ENCODE measurements at places on chromosomes 6 and 20.

DNA sequence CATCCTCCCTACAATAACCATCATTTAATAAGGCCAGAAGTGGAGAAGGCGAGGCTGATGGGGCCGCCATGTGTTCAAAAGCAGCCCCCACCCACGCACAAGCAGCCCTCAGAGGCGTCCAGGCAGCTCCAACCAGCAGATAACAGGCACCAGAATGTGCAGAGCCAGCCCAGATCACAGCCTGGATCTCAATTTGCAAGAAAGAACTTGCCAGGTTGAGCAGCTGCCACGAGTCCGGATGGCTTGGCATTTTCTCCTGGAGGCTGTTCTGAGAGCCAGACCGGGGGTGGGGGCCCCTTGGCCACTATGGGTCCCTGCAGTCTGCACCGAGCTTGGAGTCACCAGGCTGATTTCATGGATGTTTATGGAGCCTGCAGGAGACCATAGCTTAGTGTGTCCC lies 338.1 kb downstream of the PREX1 start:
- DNase-seq: no peak

GRCh38 chr6:121932076-121932991 lies 467.1 kb upstream of the HSF2 start:
- DNase-seq: no peak

GRCh38 chr6:107780226-107780625 lies 43.9 kb downstream of the SCML4 start:
- no peak for DNase-seq

- no peak for DNase-seq
These were observed 39.6 kb upstream of the NELFCD start for GRCh38 chr20:58941471-58941870.

GRCh38 chr20:43833511-43834395 lies 80.9 kb upstream of the TOX2 start:
- DNase-seq: no peak

GRCh38 chr20:58699623-58700107 lies 7.1 kb downstream of the NPEPL1 start:
- no peak for DNase-seq

- DNase-seq: no peak
These were observed at the start of gene ACSS2 for GRCh38 chr20:34876406-34877282. Gene ACSS2, plus strand, starts transcription at chr20:34876612. Its CDS starts 34 bp downstream, at chr20:34876646.

DNA sequence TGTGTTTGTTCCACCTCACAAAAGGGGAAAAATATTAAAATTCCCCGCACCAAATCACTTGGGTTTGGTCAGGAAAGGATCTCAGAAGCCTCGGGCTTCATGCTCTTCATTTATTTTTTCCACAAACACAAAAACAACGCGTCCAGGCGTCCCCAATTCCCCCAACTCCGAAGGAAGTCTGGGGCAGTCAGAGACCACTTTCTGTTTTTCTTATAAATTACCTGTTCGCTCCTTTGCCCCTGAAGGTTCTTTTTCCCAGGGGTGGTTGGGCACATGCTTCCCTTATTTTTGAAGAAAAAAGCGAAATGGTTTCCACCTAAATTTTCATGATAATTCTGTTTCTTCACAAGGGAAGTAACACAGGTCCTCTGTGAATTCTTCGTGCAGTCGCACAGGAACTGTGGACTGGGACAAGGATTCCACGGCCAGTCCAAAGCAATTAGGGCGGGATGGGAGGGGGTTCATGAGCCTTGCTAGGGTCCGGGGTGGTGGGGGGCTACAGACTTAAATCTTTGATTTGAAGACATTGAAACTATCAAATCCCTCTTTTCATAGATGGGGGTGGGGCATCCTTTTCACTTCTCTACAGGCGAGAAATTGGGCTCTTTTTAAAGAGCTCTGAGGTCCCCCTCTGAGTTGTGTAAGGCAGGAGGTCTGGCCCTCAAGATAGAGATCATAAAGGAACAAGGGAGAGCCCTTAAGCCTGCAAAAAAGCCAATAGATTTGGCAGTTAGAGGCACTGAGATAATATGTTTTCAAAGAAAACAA lies 30.5 kb upstream of the HFE start:
- no peak for DNase-seq

DNA sequence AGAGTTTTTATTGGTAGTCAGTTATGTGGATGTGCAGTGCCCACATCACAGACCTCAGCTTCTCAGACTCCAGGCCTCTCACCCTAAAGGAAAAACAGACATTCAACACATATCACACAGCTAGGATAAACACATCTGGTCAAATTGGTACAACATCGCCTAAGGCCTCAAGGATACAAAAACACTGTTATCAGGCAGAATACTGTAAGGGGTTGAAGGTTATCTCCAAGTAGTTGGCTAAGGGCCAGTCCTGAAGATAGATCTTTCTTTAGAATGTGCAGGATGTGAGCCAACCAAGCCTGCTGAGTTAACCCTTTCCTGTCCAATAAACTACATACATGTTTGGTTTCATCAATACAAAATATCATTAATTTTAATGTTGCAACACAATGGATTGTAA lies 308.4 kb upstream of the GJE1 start:
- no peak for DNase-seq

DNA sequence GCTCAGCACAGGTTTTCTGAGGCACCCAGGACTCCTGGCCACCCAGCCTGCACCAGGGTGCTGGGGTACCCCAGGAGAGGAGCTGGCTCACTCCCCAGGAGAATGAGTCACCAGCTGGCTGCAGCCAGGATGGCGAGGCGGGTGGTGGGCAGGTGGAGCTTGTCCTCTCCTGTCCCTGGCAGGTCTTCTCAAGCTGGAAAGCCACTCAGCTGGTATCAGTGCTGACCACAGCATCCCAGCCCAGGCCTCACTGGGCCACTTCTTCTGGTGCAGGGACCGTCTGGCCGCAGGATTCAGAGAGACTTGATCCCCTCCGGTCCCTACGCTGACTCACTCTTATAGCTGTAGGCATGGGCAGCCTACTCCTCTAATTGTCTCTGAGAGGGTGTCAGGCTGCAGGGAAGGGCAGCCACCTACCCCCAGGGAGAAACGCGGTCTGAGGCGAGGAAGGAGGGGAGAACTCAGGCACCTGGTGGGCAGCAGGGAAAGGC lies 22.2 kb downstream of the TFEB start:
- DNase-seq: no peak

GRCh38 chr20:45835825-45836224 lies 2.2 kb downstream of the SNX21 start:
- DNase-seq: no peak

DNA sequence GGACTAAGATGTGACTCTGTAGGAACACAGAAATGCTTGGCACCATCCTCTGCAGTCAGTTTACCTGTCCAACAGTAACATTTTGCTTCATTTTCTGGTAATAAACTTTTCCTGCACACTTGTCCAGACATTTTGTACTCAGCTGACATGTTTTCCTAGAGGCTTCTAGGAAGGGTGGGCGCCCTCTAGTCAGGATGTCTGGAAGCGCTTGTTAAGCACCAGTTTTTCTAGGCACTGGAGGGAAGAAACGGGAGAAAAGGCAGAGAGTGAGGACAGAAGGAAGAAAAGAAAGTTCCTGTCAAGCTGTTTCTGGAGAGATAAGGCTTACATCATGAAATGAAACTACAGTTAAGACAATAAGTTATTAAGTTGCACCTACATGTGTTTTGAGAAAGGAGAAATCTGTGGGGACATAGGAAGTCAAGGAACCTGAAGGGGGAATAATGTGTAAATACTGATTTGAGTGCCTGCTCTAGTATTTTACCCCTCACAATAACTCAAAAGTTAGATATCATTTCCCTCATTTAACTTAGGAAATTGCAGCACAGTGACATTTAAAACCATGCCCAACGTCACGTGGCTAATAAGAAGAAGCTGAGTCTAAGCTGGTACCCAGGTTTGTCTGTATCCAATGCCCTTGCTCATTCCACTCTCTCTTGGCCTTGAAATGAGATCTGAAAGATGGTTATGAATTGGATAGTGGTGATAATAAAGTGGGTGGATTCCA lies 42.7 kb upstream of the TNFRSF21 start:
- DNase-seq: no peak

DNA sequence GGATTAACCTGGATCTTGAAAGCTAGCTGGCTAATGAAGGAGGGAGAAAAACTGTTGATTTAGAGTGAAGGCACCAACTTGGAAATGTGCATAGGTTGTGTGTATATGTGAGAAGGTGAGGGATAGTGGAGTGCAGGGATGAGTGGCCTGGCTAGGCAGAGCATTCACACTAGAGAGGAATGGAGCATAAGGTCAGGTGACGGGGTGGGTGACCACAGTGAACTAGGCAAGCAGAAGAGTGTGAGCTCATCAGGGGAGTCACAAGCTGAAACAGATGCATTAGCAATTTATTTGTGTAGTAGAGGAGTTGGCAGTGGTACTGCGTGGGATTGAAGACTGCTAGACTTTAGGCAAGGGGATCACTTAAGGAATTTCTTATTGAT lies 10.5 kb downstream of the ANKRD66 start:
- no peak for DNase-seq

DNA sequence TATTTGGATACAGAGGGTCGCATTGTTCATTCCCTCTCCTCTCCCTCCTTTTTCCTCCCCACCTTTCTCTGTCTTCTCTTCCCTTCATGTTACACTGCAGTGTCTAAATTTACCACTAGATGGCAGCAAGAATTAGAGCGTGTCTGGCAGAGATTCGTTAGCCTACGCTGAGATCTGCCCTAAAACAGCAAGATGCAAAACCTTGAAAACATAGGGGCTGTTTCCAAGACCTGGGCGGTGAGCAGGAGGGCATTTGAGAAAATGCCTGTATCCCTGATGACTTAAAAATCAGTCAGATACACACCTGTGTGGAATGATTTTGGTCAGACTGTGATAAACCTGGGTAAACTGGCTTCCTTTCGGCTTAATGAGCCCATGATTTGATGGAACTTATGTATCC lies 101.5 kb upstream of the ISM1 start:
- no peak for DNase-seq

DNA sequence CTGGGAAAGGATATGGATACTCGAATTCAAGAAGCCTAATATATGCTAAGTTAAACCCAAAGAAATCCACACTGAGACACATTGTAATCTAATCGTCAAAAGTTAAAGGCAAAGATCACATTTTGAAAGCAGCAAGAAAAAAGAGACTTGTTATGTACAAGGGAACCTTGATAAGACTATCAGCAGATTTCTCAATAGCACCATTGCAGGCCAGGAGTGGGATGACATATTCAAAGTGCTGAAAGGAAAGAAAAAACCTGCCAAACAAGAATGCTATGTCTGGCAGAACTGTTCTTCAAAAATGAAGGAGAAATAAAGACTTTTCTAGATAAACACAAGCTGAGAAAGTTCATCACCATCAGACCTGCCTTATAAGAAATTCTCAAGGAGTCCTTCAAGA lies 75.2 kb downstream of the COL21A1 start:
- no peak for DNase-seq

DNA sequence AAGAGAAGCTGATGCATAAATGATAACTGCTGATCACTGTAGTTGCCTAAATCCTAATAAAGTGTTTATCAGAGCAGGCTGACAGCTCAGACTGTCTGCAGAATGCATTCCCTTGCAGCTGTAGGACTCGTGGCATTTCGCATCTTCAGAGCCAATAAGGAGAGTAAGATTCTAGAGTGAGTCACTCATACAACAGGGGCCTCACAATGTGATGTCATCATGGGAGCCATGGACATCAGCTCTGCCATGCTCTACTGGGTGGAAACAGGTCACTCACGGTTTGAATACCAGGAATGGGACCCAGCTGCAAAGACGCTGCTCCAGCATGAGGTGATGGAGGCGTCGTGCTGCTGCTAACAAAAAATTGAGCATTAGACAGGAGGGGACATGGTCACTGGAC lies 7.4 kb downstream of the FAM209B start:
- DNase-seq: no peak

DNA sequence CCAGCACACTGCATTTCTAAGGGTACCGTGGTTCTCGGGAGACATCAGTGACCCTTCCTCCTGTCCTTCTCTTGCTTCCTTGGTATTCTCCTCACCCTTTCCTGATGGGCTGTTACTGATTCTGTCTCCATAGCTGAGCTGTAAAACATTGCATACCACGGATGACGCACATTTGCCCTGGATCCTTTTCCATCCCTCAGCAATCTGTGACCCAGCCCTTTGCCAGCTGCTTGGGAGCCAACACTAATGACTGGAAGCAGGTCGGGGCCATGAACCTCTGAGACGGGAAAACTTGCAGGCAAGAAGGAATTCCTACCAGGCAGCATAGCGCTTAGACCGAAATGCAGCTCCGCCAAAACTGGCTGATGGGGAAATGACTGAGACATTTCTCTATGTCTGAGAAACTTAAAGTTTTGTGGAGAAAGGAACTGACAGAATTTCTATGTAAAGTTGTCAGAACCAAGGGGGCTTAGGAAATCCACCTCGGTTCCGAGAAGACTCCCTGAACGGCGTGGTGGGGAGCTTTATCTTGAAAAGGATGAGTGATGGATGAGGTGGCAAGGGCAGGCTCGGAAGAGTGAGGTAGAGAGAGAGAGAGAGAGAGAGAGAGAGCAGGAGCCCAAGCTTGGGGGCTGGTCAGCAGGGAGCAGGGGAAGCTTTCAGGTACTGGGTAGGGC lies 19.2 kb downstream of the TUBB2B start:
- DNase-seq: no peak

DNA sequence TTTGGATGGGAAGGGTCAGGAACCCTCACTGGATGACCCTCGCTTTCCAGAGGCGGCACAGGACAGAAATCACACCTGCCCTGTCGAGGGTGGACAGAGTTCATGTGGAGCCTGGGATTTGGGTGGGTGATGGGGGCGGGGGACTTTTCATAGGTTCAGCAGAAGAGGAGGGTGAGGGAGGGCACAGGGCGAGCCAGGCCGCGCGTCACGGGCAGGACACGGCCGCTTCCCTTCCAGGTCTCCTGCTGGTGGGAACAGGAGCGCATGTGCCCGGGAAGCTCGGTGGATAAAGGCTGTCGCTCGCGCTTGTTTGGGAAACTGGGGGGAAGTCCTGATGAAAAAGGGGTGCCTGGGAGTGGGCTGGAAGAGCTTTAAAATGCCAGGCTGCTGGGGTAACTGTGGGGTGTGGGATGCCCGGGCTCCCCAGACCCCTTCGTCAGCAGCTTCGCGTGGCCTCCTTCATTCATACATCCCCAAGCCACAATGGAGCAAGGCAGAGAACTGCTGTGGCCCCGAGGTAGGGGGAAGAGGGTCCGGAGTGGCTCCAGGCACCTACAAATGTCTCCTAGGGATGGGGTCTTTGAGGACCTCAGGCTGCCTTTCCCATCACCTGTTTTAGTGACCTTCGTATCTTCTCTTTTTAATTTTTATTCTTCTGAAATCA lies 102.2 kb downstream of the DACT2 start:
- DNase-seq: no peak

DNA sequence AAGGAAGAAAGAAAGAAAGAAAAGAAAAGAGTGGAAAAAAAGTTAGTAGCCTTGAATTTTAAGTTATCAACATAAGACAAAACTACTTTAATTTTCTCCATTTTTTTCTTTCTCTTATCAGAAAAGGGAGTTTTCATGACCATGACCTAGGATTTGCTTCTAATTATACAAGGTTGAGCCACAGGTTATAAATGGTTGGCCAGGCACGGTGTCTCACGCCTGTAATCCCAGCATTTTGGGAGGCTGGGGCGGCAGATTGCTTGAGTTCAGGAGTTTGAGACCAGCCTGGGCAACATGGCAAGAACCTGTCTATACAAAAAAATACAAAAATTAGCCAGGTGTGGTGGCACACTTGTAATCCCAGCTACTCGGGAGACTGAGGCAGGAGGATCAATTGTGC lies 7.8 kb upstream of the MTRES1 start:
- DNase-seq: no peak

- DNase-seq: no peak
These were observed 801 bp upstream of the KIFC1 start for GRCh38 chr6:33390767-33391277.
